ENCODE measurements at places on chromosomes 11 and 22.

- DNase-seq: no peak
Measured at GRCh38 chr11:112238041-112238440, 11.8 kb downstream of the PTS start.

GRCh38 chr22:33427461-33427860 lies 369.3 kb upstream of the SYN3 start:
- DNase-seq: no peak

DNA sequence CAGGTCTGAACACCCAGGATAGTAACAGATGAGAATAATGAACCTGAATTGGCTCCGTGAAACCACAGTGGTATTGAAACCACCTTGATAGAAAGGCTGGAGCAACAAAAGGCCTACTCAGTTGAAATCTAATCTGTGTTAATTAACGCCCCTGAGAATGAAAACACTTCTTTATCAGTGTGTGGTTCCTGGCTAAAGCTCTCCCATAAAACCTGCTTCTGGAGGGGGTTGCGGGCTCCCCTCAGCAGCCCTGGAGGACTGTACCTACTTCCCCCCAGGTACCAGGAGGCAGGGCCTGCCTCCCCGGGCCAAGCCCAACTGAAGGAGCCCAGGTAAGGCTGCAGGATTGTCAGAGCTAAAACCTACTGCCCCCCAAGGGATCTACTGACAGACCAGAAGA lies 54.6 kb downstream of the PLEKHA7 start:
- DNase-seq: no peak

- no peak for DNase-seq
Measured at GRCh38 chr11:69818603-69819441, at the start of gene FGF3. Gene FGF3, minus strand, starts transcription at chr11:69819416. Its CDS starts 483 bp downstream, at chr11:69818933.

DNA sequence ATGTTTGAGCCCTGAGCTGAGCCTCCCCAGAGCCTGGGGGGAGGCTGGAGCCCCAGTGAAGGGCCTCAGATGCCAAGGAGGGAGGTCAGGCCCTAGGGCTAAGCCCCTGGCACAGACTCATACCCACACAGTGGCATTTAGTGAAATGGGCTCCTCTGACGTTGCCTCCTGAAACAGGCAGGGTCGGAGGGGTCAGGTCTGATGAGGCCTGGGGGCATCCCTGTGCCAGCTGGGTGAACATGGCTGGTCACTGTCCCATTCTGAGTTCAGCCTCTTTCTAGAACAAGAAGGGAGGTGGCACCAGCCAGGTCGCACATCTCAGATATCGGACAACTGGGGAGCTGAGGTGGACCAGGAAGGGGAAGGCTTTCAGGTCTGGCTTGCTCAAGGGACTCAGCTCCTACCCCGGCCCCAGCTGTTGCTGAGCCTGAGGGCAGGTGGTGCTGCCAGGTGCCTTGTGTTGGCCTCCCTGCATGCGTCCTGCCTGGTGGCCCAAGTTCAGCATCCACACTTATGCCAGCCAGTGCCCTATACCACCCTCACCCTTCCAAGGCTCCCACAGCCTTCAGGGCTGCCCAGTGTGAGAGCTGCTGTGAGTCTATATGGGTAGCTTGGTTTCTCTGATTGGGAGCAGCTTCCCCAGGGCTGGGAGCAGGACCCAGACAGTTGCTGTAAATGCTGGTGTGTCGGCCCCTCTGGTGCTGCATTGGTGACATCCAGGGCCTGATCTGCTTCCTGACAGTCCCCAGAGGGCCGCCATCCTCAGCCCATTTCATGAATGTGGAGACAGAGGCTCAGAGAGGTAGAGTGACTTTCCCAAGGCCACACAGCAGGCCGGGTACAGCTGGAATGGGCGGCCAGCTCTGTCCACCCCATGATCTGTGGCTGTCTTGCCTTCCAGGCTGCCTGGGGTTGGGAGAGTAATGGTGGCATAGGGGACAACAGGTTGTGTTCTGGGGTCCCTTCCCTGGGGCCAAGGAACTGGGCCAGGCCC lies 32.8 kb upstream of the PPARA start:
- DNase-seq: no peak

- DNase-seq: no peak
Measured at GRCh38 chr11:134468796-134469195, 56.8 kb upstream of the B3GAT1 start.

All from SK-N-DZ (cell line).